ENCODE measurements at places on chromosomes 2 and 18. TPM values are rescaled to one million over a fixed set of nuclear protein-coding genes. Genes with fewer than 3 reads are reported as not detected.

Gene DSC2
- total RNA-seq: 0.29 TPM

Gene ERMN
- total RNA-seq: not detected

Gene LRP2
- total RNA-seq: 9.2 TPM

Gene SCN2A
- total RNA-seq: not detected

Gene OSR1
- not detected for total RNA-seq

Gene GALNT13
- 0.21 TPM for total RNA-seq

Gene VWA3B
- not detected for total RNA-seq

Gene GALNT3
- total RNA-seq: 89.9 TPM

Gene TUBA4B
- total RNA-seq: not detected

Gene REEP1
- total RNA-seq: 2.0 TPM

Gene RESP18
- total RNA-seq: not detected

Gene KYNU
- total RNA-seq: 165 TPM

Gene CYTIP
- total RNA-seq: not detected

Gene DSG2
- 42.4 TPM for total RNA-seq

Gene TCF23
- total RNA-seq: not detected

Gene REG1B
- not detected for total RNA-seq

Gene UGT1A9
- total RNA-seq: not detected

Gene GNAL
- 18.8 TPM for total RNA-seq

Gene YWHAQ
- 253 TPM for total RNA-seq

Gene UGT1A10
- total RNA-seq: not detected

Gene CHPF
- total RNA-seq: 93.9 TPM

Gene MC5R
- not detected for total RNA-seq

Gene KLHL41
- total RNA-seq: 1.3 TPM

Gene MYO1B
- total RNA-seq: 43.4 TPM

Gene LRRC30
- total RNA-seq: not detected

Gene IL1R1
- total RNA-seq: 1.3 TPM

Gene NBEAL1
- total RNA-seq: 12.9 TPM

Gene FIGN
- total RNA-seq: 2.3 TPM

Gene CHRNA1
- total RNA-seq: not detected

Gene B4GALT6
- total RNA-seq: 18.4 TPM

Gene KCNIP3
- 18.1 TPM for total RNA-seq

Gene GAL3ST2
- not detected for total RNA-seq

Gene FSIP2
- not detected for total RNA-seq

Gene KIAA2012
- not detected for total RNA-seq

Gene ARHGEF4
- total RNA-seq: 2.9 TPM

Gene GLS
- total RNA-seq: 116 TPM

Gene PRKAG3
- not detected for total RNA-seq

Gene CYBRD1
- total RNA-seq: 45.6 TPM

Gene ACKR3
- not detected for total RNA-seq

Gene OXER1
- not detected for total RNA-seq

Gene RAX
- not detected for total RNA-seq

Gene CDH7
- total RNA-seq: 3.3 TPM

Gene HNMT
- 55.4 TPM for total RNA-seq

Gene POTEJ
- not detected for total RNA-seq

Gene NCKAP5
- total RNA-seq: 14.2 TPM

Gene SEMA4C
- total RNA-seq: 51.4 TPM

Gene GYPC
- total RNA-seq: 444 TPM

Gene COL6A3
- total RNA-seq: 0.11 TPM

Gene SKA1
- total RNA-seq: 23.8 TPM

Gene GPBAR1
- total RNA-seq: not detected

Measured in SK-MEL-5 (cell line).